ENCODE measurements at places on chromosomes 16 and 17.

- no peak for DNase-seq
Measured at GRCh38 chr17:5840811-5841446, 229.2 kb upstream of the WSCD1 start.

DNA sequence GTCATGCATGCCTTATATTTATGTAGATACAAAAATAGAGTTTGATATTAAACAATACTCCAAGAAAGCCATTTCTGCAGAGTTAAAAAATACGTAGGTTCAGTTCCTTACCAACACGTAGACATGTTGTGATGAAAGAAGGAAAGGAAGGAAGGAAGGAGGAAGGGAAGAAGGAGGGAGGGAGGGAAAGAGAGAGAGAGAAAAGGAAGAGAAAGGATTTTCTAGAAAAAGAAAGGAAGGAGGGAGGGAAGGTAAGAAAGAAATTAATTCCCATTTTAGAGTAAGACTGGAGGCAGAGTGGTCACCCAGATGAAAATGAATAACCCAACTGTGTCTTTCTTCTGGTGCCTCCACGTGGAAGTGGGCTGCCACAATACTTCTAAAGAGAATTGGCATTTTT, 652.1 kb downstream of the WWOX start:
- no peak for DNase-seq

DNA sequence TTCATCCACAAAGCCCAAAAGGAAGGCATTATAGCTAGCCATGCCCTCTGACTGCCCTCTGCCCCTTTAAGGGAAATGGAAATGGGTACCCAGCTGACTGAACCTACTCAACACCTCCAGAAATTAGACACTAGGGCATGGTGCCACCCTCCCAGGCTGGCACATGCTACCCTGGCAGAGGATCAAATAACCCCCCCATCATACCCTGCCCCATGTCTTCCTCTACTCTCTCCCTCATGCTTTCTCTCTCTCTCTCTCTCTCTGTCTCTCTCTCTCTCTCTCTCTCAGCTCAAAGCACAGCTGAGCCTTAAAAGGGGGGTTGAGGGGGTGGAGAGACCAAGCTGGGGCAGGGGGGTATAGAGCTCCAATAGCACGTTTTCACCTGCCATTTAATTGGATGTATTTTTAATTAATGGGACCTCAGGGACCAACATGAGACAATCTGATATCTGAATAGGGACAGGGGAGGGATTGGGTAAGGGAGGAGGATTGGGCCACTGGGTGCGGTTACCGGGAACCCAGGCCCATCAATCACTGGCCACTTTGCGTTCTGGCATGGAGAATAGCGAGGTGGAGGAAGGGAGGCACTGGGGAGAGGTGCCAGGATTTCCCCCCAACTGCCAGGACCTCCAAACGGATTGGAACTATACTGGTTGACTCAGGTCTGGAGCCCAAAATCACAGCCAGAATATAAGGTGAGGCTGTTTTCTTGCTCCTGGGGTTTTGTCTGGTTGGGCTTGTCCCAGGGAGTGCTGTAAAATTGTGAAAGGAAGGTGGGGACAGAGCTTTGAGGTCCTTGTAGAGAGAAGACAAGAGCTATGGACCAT, 57.8 kb downstream of the NEUROD2 start:
- DNase-seq, result no peak

DNA sequence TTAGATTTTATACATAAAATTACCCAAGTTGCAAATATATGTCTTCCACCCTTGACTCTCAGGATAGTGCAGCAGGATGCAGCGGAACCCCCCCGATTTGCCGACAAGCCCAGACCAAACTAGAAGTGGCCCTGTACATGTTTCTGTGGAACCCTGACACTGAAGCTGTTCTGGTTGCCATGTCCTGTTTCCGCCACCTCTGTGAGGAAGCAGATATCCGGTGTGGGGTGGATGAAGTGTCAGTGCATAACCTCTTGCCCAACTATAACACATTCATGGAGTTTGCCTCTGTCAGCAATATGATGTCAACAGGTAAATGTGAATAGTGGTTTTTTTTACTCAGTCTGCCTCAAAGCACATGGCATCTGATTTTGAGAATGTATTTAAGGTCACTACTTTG, 70.7 kb downstream of the OMG start:
- DNase-seq, result no peak

GRCh38 chr16:62035115-62036092, 834 bp downstream of the CDH8 start:
- DNase-seq, result no peak

- no peak for DNase-seq
Measured at GRCh38 chr16:64773184-64773583, 348.7 kb downstream of the CDH11 start.
